Fibroblast of upper back skin (primary cell): ENCODE measurements at places on chromosomes 4 and X.

- no peak for DNase-seq
Observed at GRCh38 chrX:121823406-121823805, 776.0 kb downstream of the GLUD2 start.

DNA sequence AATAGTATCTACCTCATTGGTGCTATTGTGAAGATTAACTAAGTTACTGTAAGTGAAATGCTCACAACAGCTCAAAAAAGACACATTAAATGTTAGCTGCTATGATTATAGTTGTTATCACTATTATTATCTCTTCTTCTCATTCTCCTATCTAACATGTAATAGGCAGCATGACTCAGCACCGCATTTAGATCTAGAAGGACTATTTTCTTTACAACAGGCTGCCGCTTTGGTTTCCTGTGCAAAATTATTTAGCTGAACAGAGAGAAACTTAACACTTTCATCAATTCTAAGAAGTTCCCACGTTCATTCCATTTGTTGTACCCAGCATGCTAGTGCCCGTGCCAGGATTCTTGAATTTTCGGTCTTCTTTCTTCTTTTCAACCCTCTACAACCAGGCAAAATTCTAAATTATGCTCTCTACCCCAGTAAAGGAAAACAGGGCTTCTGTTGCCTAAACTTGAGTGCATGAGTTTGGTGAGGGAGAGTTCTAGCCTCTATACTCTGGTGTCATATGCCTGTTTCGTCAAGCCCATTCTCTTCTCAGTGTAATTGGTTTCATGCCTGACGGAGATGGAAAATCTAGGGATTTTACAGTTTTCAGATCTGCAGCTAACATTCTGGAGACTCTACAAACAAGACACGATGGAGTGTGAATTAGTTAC lies 378.9 kb downstream of the PPP1R2C start:
- no peak for DNase-seq

DNA sequence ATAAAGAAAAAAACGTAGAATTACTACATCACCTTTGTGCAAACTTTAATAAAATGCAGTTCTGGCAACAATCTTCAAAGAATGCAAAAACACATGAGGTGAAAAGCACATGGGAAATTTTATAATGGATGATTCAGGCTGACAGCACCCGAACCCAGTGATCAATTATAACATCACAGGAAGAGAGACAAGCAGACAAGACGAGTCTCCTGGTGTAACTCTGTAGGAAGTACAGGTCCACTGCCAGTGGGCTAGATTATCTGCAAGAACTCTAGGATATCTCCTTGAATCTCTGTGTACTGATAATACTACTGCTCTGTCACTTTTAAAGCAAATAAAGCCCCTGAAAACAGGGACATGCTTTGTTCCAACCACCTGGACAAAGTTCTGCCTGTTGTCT lies 58.9 kb upstream of the NXF3 start:
- peak; percentile 2 for DNase-seq

GRCh38 chrX:138690591-138690990 lies 20.9 kb downstream of the FGF13 start:
- peak; percentile 14 for DNase-seq

GRCh38 chr4:166274136-166274761 lies 401.2 kb downstream of the TLL1 start:
- DNase-seq, result peak; percentile 77

GRCh38 chr4:69831646-69832325 lies 28.2 kb downstream of the SULT1E1 start:
- no peak for DNase-seq

GRCh38 chrX:24314019-24314635 lies at the start of gene SUPT20HL2:
TSS of gene SUPT20HL2 (minus strand) at chrX:24314069. CDS start at chrX:24313315, 754 bp downstream.
- DNase-seq, result no peak

DNA sequence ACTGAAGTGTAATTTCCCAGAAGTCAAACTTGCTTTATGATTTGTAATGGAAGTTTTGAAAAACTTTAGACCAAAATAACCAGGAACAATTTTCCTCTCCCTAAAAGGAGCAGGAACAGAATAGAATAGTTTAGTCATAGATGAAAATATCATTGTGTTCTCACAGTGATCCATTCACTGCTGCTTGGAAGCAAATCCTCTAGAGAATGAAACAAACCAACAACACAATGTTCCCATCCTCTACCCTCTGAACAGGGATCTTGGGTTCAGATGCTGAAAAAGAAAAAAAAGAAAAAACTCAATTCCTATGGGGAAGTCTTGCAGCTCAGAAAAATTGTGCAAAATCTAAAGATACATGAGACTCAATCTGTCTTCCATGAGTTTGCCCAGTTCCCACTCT lies 12.2 kb downstream of the DSPP start:
- no peak for DNase-seq

- no peak for DNase-seq
Observed at GRCh38 chr4:102338405-102338804, 6.9 kb downstream of the SLC39A8 start.

GRCh38 chrX:72373136-72373535 lies 67.4 kb upstream of the CITED1 start:
- no peak for DNase-seq

DNA sequence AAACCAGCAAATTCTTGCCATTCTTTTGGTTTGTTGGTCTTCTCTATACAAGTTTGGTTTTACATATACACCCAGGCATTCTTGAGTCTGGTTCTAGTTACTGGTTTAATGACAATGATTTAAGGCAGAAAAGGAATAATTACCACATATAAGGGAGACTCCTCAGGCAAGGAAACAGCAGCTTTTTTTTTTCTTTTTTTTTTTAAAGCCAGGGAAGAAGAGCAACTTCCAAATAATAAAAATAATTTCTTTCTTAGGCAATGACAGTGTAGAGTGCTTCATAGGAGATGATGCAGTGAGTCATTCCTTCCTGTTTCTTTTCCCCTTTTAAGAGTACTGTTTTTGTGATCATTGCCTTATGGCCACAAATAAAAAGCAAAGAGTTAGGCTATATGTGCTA lies 289.7 kb downstream of the DKK2 start:
- DNase-seq, result peak; percentile 95

- no peak for DNase-seq
Observed at GRCh38 chrX:134758652-134759051, 100.4 kb upstream of the PLAC1 start.

GRCh38 chrX:15820106-15821073 lies 30.1 kb downstream of the ZRSR2 start:
- no peak for DNase-seq
